PC-9 (cell line): ENCODE measurements at places on chromosomes 3 and 15. TPM values are rescaled to one million over a fixed set of nuclear protein-coding genes. Genes with fewer than 3 reads are reported as not detected.

- H3K27me3 ChIP-seq = no peaks in the 10 kb centered on the region
- H3K4me1 ChIP-seq = peaks cover 23% of the 10 kb centered on the region
- H3K4me3 ChIP-seq = peak overlapping the region; percentile 95
- DNase-seq = no peak
Measured at GRCh38 chr3:107523289-107523538, 452 bp downstream of the BBX start.

Gene REC114
- not detected in 2 replicates for total RNA-seq

DNA sequence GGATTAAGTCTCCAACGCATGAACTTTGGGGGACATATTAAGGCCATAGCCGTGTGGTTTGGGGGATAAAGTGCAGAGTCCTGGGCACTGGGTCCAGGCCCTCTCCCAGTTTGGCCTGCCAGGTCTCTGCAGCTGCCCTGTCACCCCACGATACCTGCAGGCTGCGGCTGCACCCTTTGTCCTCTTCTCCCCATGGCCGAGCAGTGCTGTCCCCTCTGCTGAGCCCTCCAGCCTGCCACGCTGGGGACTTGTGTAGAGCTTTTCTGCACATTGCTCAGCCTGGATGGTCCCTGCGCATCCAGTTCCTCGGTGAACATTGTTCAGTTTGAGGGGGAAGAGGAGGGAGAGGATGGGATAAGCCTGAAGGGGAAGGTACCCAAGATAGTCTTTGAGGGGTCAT is 167.2 kb downstream of the APBA2 start:
- H3K27ac ChIP-seq = no peak overlapping the region
- no peak overlapping the region for H3K4me3 ChIP-seq
- no peak for DNase-seq
- H3K4me1 ChIP-seq = no peaks in the 10 kb centered on the region

Gene TMEM266
- total RNA-seq = 0.38 and 0.41 TPM in 2 replicates

Gene SERINC4
- total RNA-seq = 0.46 TPM in 1 of 2 replicates, not detected in the other

Gene GREM1
- 0.39 and 0.48 TPM in 2 replicates for total RNA-seq

GRCh38 chr3:52660046-52660445 is 25.7 kb downstream of the PBRM1 start:
- 0 out of 2 replicates have a peak, but pooled peaks cover 4% of the 10 kb centered on the region for H3K36me3 ChIP-seq
- no peak for DNase-seq
- H3K27ac ChIP-seq = no peak overlapping the region
- H3K4me3 ChIP-seq = no peak overlapping the region
- H3K4me1 ChIP-seq = no peaks in the 10 kb centered on the region
- H3K27me3 ChIP-seq = no peaks in the 10 kb centered on the region

Gene PATL2
- total RNA-seq = 0.61 and 2.0 TPM in 2 replicates

DNA sequence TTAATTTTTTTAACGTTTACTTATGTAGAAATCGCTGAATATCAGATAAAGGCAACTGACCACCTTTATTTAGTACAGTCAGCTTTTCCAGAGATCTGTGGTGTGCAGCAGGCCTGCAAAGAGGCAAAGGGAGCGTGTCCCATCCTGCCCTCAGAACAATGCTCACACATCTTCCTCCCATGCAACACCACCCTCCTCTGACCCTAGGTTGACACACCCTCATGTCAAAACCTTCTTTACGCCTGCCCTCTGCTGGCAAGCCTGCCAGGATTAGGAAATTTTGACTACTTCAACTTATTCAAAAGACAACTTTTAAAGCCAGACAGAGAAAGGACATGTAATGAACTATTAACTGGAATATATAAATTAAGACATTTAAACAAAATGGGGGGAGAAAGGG is 513.7 kb downstream of the FOXP1 start:
- H3K4me1 ChIP-seq = no peaks in the 10 kb centered on the region
- no peak overlapping the region for H3K27ac ChIP-seq
- no peak for DNase-seq

Gene PYGO1
- total RNA-seq = 3.9 and 5.1 TPM in 2 replicates

Gene CHRNA5
- 9.5 and 10.7 TPM in 2 replicates for total RNA-seq

DNA sequence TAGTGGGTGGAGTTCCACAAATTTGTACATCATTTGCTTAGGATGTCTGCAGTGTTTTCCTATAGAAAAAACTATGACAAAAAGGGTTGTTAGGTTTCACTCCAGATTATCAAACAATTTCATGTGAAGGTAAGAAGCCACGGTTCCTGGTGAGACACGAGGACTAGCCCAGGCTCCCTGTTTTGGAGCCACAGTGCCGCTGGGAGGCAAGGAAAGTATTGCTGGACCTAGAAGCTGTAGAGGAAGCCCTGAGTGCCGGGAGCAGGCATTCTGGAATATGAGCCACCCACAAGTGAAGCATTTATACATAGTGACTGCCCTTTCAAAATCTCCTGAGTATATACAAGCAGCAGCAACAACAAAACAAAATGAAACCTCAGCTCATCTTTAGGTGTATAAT is 142.0 kb downstream of the GABRB3 start:
- peaks cover 9% of the 10 kb centered on the region; the same call in 1 of the 2 replicates for H3K27me3 ChIP-seq
- no peaks in the 10 kb centered on the region for H3K36me3 ChIP-seq
- no peak overlapping the region for H3K27ac ChIP-seq
- no peaks in the 10 kb centered on the region for H3K4me1 ChIP-seq
- no peak for DNase-seq

GRCh38 chr3:141878817-141879216 is 2.4 kb downstream of the ATP1B3 start:
- 0 out of 2 replicates have a peak overlapping the region, but pooled peaks have one; percentile 45 for H3K27ac ChIP-seq
- peaks cover 20% of the 10 kb centered on the region for H3K4me1 ChIP-seq
- H3K4me3 ChIP-seq = peak overlapping the region; percentile 77; the same call in 1 of the 2 replicates
- DNase-seq = no peak
- no peaks in the 10 kb centered on the region for H3K36me3 ChIP-seq
- no peaks in the 10 kb centered on the region for H3K27me3 ChIP-seq

Gene PRRT3
- 0.90 and 0.93 TPM in 2 replicates for total RNA-seq

Gene GOLGA6L4
- total RNA-seq = 1.8 and 2.3 TPM in 2 replicates

GRCh38 chr3:1228289-1228688 is 135.5 kb downstream of the CNTN6 start:
- no peaks in the 10 kb centered on the region for H3K4me1 ChIP-seq
- no peak for DNase-seq
- H3K27me3 ChIP-seq = no peaks in the 10 kb centered on the region
- no peaks in the 10 kb centered on the region for H3K36me3 ChIP-seq
- no peak overlapping the region for H3K4me3 ChIP-seq

Gene HYAL2
- 29.6 and 41.6 TPM in 2 replicates for total RNA-seq

GRCh38 chr3:149091983-149092382 is 5.7 kb upstream of the HLTF start:
- no peak for DNase-seq
- H3K4me3 ChIP-seq = no peak overlapping the region
- H3K4me1 ChIP-seq = no peaks in the 10 kb centered on the region
- no peaks in the 10 kb centered on the region for H3K36me3 ChIP-seq

Gene ARPP21
- total RNA-seq = not detected in 2 replicates

- no peak overlapping the region for H3K4me3 ChIP-seq
- no peaks in the 10 kb centered on the region for H3K36me3 ChIP-seq
- H3K27ac ChIP-seq = no peak overlapping the region
- peaks cover 6% of the 10 kb centered on the region for H3K27me3 ChIP-seq
- H3K4me1 ChIP-seq = no peaks in the 10 kb centered on the region
- DNase-seq = no peak
Measured at GRCh38 chr15:26157081-26157480, 294.0 kb upstream of the ATP10A start.

- no peaks in the 10 kb centered on the region for H3K4me1 ChIP-seq
- peaks cover 7% of the 10 kb centered on the region; the same call in 1 of the 2 replicates for H3K27me3 ChIP-seq
- no peak overlapping the region for H3K27ac ChIP-seq
- H3K4me3 ChIP-seq = peak overlapping the region; percentile 49; the same call in 1 of the 2 replicates
Measured at GRCh38 chr3:9770276-9770812, 597 bp upstream of the CAMK1 start.

DNA sequence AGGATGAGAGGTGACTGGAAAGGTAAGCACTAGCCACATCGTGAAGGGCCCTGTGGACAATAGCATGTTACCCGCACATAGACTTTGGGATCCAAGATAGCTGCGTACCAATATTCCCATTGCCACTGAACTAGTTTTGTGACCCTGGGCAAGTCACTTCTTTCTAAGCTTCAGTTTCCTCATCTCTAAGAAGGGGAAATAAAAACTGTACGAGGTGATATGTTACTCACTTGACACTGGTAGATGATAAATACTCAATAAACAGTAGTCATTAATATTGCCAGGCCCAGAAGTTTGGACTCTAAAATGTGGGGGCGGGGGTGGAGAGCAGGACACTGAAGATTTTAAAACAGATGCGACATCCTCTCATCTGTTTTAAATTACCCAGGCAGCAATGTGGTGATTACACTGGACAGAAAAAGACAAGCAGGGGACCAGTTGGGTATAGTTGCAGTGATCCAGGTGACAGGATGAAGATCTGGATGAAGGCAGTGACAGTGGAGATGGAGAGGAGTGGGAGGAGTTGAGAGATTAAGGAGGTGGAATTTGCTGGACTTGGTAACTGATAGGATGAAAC is 2.5 kb downstream of the ATG7 start:
- peaks cover 11% of the 10 kb centered on the region; the same call in 1 of the 2 replicates for H3K36me3 ChIP-seq
- no peak overlapping the region for H3K4me3 ChIP-seq
- H3K27me3 ChIP-seq = no peaks in the 10 kb centered on the region
- DNase-seq = no peak
- peaks cover 31% of the 10 kb centered on the region for H3K4me1 ChIP-seq

GRCh38 chr15:59696332-59696731 is 7.2 kb upstream of the BNIP2 start:
- H3K36me3 ChIP-seq = no peaks in the 10 kb centered on the region
- no peak overlapping the region for H3K4me3 ChIP-seq
- no peaks in the 10 kb centered on the region for H3K27me3 ChIP-seq
- H3K4me1 ChIP-seq = peaks cover 5% of the 10 kb centered on the region; the same call in 1 of the 2 replicates
- DNase-seq = no peak

DNA sequence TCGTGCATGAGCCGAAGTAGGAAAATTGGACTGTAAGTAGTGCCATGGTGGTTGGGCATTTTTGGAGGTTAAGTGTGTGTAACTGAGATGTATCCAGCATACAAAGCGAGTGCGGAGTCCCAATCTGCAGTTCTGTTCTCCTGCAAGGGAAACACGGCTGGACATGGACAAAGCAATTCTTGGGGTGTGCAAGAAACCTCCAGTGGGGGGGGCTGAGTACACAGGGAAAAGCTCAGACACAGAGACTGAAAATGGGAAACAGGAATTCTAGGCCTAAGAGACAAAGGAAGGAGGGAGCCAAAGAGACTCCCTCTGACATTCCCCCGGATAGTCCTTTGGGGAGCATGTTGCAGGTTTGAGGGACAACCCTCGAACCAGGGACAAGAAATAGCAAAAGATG is 83.2 kb upstream of the PLSCR4 start:
- no peak overlapping the region for H3K4me3 ChIP-seq
- no peaks in the 10 kb centered on the region for H3K36me3 ChIP-seq
- no peak overlapping the region for H3K27ac ChIP-seq
- H3K4me1 ChIP-seq = no peaks in the 10 kb centered on the region
- DNase-seq = no peak

Gene FOXL2
- not detected in 2 replicates for total RNA-seq

Gene LRRC31
- not detected in 2 replicates for total RNA-seq

- 0 out of 2 replicates have a peak, but pooled peaks cover 7% of the 10 kb centered on the region for H3K4me1 ChIP-seq
- peaks cover 22% of the 10 kb centered on the region; the same call in 1 of the 2 replicates for H3K27me3 ChIP-seq
- peak overlapping the region; percentile 59; the same call in 1 of the 2 replicates for H3K4me3 ChIP-seq
- no peak overlapping the region for H3K27ac ChIP-seq
- no peaks in the 10 kb centered on the region for H3K36me3 ChIP-seq
Measured at GRCh38 chr3:198080521-198081384, 120.7 kb downstream of the LMLN start.

DNA sequence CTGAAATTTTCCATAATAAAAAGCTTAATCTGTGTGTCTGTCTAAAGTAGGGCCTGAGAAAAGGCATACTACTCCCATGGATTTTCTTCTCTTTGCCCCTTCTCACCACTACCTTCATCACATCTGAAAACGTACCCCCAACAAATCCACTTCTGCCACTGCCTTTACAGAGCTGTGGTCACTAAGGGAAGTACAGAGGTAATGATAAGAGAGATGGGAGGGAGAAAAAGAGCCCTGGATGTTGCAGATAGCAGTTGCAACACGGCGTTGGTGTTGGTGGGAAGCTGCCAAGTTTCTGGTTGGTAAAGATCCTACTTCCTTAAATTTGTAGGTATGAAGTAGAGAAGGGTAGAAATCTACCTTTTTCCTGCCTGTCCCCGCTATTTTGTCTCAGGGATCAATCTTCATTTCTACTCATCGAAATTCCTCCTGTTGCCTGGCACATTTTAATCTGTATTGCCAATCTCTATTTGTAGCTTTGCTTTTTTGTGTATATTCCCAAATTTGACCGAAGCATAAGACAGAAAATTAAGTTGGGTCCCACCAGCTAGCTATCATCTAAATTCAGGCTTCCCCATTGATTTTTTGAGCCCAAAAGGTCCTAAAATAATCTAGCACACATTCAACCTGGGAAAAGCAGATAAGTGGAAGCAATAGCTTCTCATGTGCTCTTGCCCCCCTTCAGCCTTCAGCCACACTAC is 102.9 kb downstream of the TFDP2 start:
- no peaks in the 10 kb centered on the region for H3K36me3 ChIP-seq
- H3K4me3 ChIP-seq = no peak overlapping the region
- H3K27me3 ChIP-seq = no peaks in the 10 kb centered on the region

- no peaks in the 10 kb centered on the region for H3K36me3 ChIP-seq
- H3K4me1 ChIP-seq = no peaks in the 10 kb centered on the region
- no peak overlapping the region for H3K4me3 ChIP-seq
- H3K27ac ChIP-seq = no peak overlapping the region
- DNase-seq = no peak
Measured at GRCh38 chr3:59836531-59836930, 786.7 kb upstream of the CFAP20DC start.

Gene HEMK1
- total RNA-seq = 20.6 and 24.2 TPM in 2 replicates

GRCh38 chr3:154794814-154795445 is 285.2 kb upstream of the MME start:
- no peaks in the 10 kb centered on the region for H3K36me3 ChIP-seq
- no peak for DNase-seq
- H3K27me3 ChIP-seq = no peaks in the 10 kb centered on the region
- H3K4me1 ChIP-seq = no peaks in the 10 kb centered on the region

- no peaks in the 10 kb centered on the region for H3K4me1 ChIP-seq
- H3K4me3 ChIP-seq = no peak overlapping the region
- no peaks in the 10 kb centered on the region for H3K36me3 ChIP-seq
- H3K27ac ChIP-seq = no peak overlapping the region
- DNase-seq = no peak
Measured at GRCh38 chr3:144028798-144029411, 57.3 kb downstream of the DIPK2A start.

Gene ZNF662
- total RNA-seq = 7.5 and 9.2 TPM in 2 replicates

GRCh38 chr3:151091685-151092345 is 6.4 kb downstream of the MED12L start:
- DNase-seq = no peak
- no peaks in the 10 kb centered on the region for H3K36me3 ChIP-seq
- no peak overlapping the region for H3K27ac ChIP-seq
- H3K27me3 ChIP-seq = no peaks in the 10 kb centered on the region

DNA sequence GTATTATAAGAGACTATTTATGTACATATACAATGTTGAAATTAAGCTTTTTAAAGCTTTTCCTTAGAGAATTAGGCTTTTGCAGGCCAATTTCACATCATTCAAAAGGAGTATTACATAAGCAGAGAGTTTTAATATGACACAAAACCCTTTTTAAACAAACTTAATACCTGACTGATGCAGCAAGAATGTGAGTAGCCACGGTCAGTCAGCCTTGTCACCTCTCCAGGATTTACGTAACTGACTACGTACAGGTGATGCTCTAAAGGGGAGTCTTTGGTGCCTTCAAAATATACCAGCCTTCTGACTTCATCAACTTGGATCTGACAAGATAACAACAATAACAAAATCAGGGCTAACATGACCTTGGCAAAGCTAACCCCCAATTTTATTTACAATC is 44.2 kb upstream of the IGDCC4 start:
- H3K4me1 ChIP-seq = no peaks in the 10 kb centered on the region
- no peak for DNase-seq
- H3K27ac ChIP-seq = no peak overlapping the region
- no peaks in the 10 kb centered on the region; the same call in 1 of the 2 replicates for H3K36me3 ChIP-seq
- H3K27me3 ChIP-seq = no peaks in the 10 kb centered on the region
